ENCODE measurements at places on chromosomes 2 and 18. TPM values are rescaled to one million over a fixed set of nuclear protein-coding genes. Genes with fewer than 3 reads are reported as not detected.

Gene LYPD1
- 1.2 TPM for polyA plus RNA-seq

Gene ALPP
- polyA plus RNA-seq: 7.4 TPM

Gene ALMS1
- 7.2 TPM for polyA plus RNA-seq

Gene CTNNA2
- 0.01 TPM for polyA plus RNA-seq

Gene OXER1
- polyA plus RNA-seq: 1.6 TPM

Gene GATA6
- 11.5 TPM for polyA plus RNA-seq

Gene ALPG
- 0.76 TPM for polyA plus RNA-seq

GRCh38 chr2:61179701-61180639 lies 18.0 kb downstream of the C2orf74 start:
- H3K4me1 ChIP-seq: peaks cover 16% of the 10 kb centered on the region
- H3K27me3 ChIP-seq: no peaks in the 10 kb centered on the region
- H3K27ac ChIP-seq: peak overlapping the region; percentile 74
- H3K4me3 ChIP-seq: no peak overlapping the region
- peaks cover 35% of the 10 kb centered on the region for H3K36me3 ChIP-seq

GRCh38 chr2:65067806-65068553 lies 11.8 kb downstream of the CEP68 start:
- DNase-seq: no peak
- peaks cover 19% of the 10 kb centered on the region for H3K4me1 ChIP-seq
- no peaks in the 10 kb centered on the region for H3K27me3 ChIP-seq
- H3K27ac ChIP-seq: no peak overlapping the region

DNA sequence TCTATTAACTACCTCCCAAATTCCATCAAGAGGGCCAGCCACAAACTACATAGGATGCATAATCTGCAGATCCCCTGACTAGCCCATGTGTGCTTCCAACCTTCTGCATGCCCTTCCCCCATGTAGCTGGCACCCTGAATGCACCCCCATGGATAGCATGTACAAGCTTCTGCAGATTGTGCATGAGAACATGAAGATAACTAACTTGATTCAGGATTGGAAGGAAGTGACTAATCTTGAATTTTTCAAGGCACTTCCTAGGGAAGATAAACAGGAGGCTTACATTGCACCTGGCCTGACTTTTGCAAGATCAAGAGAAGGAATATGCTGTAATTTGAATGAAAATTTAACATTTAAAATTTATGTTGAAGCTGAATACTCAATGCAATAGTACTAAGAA lies 66.7 kb downstream of the CDC42EP3 start:
- H3K4me3 ChIP-seq: no peak overlapping the region
- H3K4me1 ChIP-seq: no peaks in the 10 kb centered on the region
- no peaks in the 10 kb centered on the region for H3K36me3 ChIP-seq
- no peak overlapping the region for H3K27ac ChIP-seq

- H3K4me3 ChIP-seq: no peak overlapping the region
- no peaks in the 10 kb centered on the region for H3K27me3 ChIP-seq
- no peak for DNase-seq
- H3K4me1 ChIP-seq: peaks cover 14% of the 10 kb centered on the region
Observed at GRCh38 chr2:54549917-54550518, 93.9 kb downstream of the SPTBN1 start.

DNA sequence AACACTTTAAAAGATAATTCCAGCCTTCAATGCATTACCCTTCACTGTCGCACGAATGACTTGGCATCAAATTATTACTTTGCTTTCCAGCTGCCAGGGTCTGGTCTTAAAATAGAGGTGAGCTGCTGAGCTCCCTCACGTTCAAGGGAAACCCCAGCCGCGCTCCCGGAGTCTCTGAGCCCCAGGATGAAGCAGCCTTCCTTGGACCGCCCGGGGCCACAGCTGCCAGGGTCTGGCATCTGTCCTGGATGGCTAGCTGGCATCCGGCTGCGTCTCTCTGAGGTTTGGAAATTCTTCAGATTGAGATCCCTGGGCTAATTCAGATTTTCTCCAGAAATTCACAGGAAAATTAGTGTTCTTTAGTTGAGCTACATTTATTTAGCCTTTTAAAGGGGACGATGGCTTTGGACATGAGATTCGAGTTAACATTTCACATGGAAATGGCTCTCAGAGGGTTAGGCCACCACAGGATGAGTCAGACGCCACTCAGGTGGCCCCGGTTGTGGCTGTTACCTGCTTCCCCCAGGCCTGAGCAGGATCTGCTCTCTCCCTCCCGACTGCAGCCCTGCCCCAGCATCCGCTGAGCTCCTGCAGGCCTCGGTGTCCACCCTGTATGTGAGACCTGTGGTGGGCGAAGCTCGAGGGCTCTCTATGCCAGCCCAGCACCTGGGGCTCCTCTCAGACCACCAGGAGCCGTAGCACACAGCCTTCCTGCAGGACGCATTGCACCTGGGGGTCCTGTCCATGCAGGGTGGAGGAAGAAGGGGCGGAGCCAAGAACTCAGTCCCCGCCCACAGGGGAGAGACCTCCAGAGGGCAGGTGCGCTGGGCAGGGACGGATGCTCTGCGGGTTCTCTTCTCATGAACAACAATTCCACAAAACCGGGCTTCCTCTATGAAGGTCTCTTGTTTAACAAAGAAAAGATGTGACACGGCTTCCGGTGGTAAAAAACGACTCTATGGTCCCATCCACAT lies 255.5 kb downstream of the TWIST2 start:
- H3K36me3 ChIP-seq: peaks cover 65% of the 10 kb centered on the region
- no peak for DNase-seq
- H3K4me3 ChIP-seq: no peak overlapping the region

DNA sequence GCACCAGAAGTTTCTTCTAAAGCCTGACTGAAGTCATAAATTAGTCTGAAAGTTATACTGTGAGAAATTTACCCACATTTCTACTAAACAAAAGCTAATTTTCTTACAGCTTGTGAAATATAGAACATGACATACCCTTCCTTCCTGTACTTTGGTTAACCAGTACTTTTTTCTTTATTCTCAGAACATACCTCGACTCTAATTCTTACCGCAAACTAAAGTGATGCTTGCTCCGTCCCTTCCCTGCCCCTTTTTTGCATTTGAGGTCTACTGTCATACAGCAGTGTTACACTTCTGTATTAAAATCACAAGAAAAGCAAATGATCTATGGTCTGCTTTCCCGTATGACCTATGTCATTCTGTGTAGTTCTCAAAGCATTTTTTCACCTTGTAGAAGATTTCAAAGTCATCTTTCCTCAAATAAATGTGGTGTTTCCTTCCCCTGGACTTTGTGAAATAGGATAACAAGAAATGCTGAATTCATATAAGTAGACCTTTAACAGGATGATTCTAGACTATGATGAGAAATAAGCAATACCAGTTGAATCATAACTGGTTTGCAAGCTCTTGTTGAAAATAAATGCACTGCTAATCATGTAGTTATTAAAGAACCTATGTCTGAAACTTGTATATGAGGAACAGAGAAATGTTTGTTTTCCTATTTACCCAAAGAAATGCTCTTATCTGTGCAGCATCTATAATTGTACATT lies 30.4 kb downstream of the CYTIP start:
- no peak for DNase-seq
- H3K36me3 ChIP-seq: no peaks in the 10 kb centered on the region
- H3K4me1 ChIP-seq: peaks cover 6% of the 10 kb centered on the region

DNA sequence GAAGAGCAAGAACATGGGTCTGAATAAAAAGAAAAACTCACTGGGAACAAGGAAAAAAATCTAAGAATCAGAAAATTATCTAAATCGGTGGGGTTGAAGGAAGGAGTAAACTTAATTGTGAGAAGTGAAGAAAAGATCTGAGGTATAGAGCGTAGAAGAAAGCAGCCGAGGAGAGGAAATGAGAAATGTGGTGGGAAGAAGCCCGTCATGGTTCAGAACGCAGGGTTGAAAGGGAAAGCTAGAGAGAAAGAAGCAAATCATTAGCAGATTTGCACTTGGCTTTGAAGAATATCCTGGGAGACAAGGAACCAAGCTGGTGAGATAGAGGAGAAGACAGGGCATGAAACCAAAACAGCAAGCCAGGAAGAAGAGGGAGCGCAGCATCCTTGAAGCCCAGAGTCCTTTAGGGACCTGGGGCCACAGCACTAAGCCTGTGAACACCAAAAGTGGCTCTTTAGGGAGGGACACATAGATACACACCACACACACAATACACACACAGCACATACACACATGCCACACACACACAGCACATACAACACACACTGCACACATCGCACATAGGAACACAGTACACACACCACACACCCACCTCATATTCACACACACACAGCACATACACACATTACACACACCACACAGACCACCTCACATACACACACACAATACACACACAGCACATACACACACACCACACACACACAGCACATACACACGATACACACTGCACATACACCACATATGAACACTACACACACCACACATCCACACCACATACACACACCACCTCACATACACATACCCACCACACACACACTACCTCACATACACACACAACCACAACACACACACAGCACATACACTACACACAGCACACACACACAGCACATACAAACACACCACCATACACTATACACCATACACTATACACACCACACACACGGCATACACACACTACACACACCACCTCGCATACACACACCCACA lies 274.6 kb downstream of the ETAA1 start:
- H3K27ac ChIP-seq: no peak overlapping the region
- DNase-seq: no peak
- no peaks in the 10 kb centered on the region for H3K36me3 ChIP-seq
- H3K27me3 ChIP-seq: no peaks in the 10 kb centered on the region
- H3K4me1 ChIP-seq: no peaks in the 10 kb centered on the region
- H3K4me3 ChIP-seq: no peak overlapping the region

GRCh38 chr2:138210487-138210886 lies 246.2 kb downstream of the HNMT start:
- H3K36me3 ChIP-seq: no peaks in the 10 kb centered on the region
- H3K4me3 ChIP-seq: no peak overlapping the region
- DNase-seq: no peak
- no peaks in the 10 kb centered on the region for H3K4me1 ChIP-seq
- H3K27ac ChIP-seq: no peak overlapping the region
- H3K27me3 ChIP-seq: no peaks in the 10 kb centered on the region

DNA sequence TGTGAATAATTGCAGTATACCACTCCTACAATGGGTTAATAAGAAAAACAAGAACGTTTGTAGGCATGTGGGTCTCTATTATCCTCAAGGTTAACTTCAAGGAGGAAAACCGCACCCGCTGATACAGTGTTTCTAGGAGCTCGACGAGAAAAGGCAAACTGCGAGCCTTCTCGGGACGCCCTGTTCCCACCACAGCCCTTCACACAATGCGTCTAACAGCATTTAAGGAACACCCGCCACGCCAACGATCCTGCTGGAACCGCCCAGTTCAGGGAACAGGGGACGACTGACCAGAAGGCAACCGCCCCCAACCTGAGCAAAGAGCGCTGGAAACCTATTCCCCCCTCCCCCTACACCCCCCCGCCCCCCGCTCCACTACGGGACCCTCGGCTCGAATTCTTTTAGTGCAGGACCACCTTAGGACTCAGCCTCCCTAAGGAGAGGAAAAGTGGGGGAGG lies 710 bp upstream of the TMSB10 start:
- no peaks in the 10 kb centered on the region for H3K4me1 ChIP-seq
- peak; percentile 89 for DNase-seq
- H3K4me3 ChIP-seq: peak overlapping the region; percentile 84
- peak overlapping the region; percentile 88 for H3K27ac ChIP-seq
- peaks cover 25% of the 10 kb centered on the region for H3K36me3 ChIP-seq

Data from lung (tissue), 17 donors.